ENCODE measurements at places on chromosomes 2 and 18. TPM values are rescaled to one million over a fixed set of nuclear protein-coding genes. Genes with fewer than 3 reads are reported as not detected.

SPATA3 gene
- not detected for total RNA-seq

AQP12B gene
- not detected for total RNA-seq

TDRD15 gene
- not detected for total RNA-seq

UGT1A5 gene
- total RNA-seq: not detected
